ENCODE measurements at places on chromosomes 13 and 19. TPM values are rescaled to one million over a fixed set of nuclear protein-coding genes. Genes with fewer than 3 reads are reported as not detected.

- H3K27ac ChIP-seq = no peak overlapping the region
- no peak overlapping the region for H3K4me3 ChIP-seq
- H3K36me3 ChIP-seq = no peaks in the 10 kb centered on the region
Measured at GRCh38 chr13:43924549-43925245, 45.0 kb downstream of the LACC1 start.

LILRA1 gene
- 1.8 TPM for total RNA-seq

LDLR gene
- total RNA-seq = 47.4 TPM

- H3K27me3 ChIP-seq = no peaks in the 10 kb centered on the region
- DNase-seq = no peak
- H3K27ac ChIP-seq = no peak overlapping the region
- H3K4me3 ChIP-seq = no peak overlapping the region
Measured at GRCh38 chr13:93473441-93474270, 247.0 kb downstream of the GPC6 start.

DNA sequence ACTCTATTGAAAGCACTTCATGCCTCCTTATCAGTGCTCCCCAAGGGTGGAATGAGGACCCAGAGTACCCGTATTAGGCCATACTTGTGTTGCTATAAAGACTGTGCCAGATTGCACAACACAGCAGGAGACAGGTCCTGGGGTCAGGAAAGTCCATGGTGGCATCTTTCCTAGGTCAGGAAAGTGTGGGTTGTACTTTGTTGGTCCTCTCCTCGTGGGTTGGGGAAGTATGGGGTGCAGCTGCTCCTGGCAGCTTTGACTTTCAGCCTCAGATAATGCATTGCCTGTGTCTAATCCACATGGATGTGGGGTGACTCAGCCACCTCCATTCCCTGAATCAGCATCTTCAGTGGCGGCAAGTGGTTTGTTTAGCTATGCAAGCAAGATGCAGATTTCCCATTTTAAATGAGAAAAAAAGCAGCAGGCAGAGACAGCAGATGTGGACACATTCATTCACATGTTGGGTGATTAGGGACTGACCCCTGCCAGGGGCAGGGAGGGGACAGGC, 8.4 kb upstream of the CYP2B6 start:
- no peak overlapping the region for H3K27ac ChIP-seq
- H3K27me3 ChIP-seq = no peaks in the 10 kb centered on the region
- no peak overlapping the region for H3K4me3 ChIP-seq
- DNase-seq = no peak

- DNase-seq = no peak
- H3K4me3 ChIP-seq = no peak overlapping the region
- no peaks in the 10 kb centered on the region for H3K27me3 ChIP-seq
Measured at GRCh38 chr19:50030225-50030624, 4.4 kb downstream of the ZNF473 start.

PNKP gene
- 57.7 TPM for total RNA-seq

GRCh38 chr19:50205681-50206138, 2.3 kb downstream of the MYH14 start:
- peak overlapping the region; percentile 57 for H3K4me3 ChIP-seq
- H3K4me1 ChIP-seq = no peaks in the 10 kb centered on the region
- peak; percentile 71 for DNase-seq
- H3K27me3 ChIP-seq = no peaks in the 10 kb centered on the region
- H3K36me3 ChIP-seq = no peaks in the 10 kb centered on the region

C1QTNF9 gene
- total RNA-seq = 0.15 TPM

CEACAM4 gene
- 1.8 TPM for total RNA-seq

Measured in breast epithelium (tissue), 4 donors.